ENCODE measurements at places on chromosomes 3 and 15.

GRCh38 chr3:90253131-90253530, 1145.7 kb downstream of the EPHA3 start:
- no peak for DNase-seq

GRCh38 chr15:73732930-73733329, 20.2 kb downstream of the INSYN1 start:
- no peak for DNase-seq

DNA sequence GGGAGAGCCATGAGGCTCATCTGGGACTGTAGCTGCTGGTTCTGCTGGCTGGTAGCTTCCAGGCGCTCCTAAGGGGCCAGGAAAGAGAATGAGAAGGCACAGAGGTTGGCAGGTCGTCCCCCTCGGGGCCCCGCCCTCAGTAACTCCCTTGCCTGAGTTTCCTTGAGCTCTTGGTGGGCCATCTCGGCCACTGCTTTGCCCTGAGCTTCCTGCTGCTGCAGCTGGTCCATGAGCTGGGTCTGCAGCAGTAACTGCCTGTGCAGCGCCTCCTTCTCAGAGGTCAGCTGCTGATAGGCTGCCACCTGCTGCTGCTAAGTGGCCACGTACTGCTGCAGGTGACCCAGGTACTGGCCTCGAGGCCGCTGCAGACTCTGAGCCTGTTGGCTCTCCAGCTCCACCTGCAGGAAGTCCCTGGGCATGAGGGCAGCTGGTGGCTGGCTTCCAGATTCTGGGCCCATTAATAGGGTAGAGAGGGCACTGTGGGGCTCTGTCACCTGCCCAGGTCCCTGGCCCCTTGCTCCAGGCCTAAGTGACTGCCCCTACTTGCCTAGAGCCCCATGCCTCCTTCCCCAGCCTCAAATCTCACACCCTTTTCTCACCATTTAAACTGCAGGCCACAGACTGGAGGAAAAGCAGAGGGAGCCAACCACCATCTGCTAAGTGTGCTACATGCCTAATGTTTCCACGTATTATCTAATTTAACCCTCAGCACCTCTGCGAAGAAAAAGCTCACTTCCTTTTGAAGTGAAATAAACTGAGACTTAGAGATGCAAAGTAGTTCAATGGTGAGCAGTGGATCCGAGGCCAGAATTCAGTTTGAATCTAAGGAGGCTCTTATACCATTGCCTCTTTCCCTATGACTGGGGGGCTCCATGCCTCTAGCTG, 10.8 kb upstream of the VPS33B start:
- DNase-seq = no peak

- DNase-seq = no peak
Measured at GRCh38 chr15:101391431-101391830, 96.4 kb upstream of the SNRPA1 start.

- no peak for DNase-seq
Measured at GRCh38 chr3:143755978-143756377, 92.3 kb downstream of the SLC9A9 start.

DNA sequence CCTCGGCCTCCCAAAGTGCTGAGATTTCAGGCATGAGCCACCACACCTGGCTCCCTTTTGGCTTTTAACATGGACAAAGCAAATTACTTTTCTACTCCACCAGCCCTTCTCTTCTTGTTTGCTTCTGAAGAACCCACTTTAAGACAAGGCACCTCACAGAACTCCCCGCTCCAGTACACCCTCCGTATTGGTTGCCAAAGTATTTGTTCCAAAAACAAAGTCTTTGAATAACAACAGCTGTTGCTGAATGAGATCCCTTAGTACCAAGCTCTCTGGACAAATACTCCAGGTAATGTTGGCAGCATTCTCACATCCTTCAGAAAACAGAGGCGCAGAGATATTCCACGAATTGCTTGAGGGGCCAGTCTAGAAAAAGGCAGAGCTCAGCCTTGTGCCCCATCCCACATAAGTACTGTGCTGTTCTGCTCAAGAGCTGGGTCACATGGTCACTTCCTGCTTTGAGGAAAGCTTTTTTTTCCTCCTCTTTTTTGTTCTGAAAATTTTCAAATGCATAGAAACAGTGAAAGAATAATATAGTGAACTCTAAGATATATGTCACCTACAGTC, 7.3 kb upstream of the CHCHD6 start:
- DNase-seq = no peak

DNA sequence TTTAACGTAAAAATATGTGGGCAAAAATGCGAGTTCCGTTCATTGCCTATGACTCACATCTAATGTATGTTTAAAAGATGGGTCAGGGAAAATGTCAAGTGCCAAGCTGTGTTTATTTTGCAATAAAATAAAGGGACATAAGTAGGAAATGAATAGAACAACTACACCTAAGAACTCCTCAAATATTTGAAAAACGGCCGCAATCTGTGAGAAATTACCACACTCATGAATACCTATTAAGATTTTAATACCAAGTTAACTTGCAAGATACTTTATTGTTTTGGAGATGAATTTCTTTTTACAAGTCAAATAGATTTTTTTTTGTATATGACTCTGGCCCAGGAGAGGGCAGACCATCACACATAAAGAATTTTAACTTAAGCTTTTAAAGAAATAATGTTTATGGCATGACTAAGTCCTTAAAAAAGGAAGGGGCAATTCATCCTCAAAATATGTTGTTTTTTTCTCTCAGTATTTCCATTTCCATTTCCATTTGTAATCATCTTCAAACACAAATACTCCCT, 152.7 kb downstream of the SUCNR1 start:
- peak; percentile 75 for DNase-seq

GRCh38 chr15:52005748-52006701, 13.0 kb upstream of the MAPK6 start:
- no peak for DNase-seq

GRCh38 chr3:116000311-116000710, 377.0 kb downstream of the GAP43 start:
- peak; percentile 84 for DNase-seq

DNA sequence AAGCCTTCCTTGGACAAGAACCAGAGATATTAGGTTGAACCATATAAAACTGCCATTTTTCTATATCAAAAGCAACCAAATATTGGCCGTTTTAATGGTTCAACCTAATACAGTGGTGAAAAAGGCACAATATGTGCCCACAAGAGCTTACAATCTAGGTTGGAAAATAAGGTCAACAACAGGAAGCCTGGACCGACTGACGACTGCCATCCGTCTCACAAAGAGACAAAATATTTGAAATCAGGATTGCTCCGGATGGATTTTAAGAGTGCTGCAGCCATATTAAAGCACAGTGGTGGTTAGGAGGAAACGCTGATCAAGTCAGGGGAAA, 1.4 kb downstream of the AHSG start:
- DNase-seq = no peak

DNA sequence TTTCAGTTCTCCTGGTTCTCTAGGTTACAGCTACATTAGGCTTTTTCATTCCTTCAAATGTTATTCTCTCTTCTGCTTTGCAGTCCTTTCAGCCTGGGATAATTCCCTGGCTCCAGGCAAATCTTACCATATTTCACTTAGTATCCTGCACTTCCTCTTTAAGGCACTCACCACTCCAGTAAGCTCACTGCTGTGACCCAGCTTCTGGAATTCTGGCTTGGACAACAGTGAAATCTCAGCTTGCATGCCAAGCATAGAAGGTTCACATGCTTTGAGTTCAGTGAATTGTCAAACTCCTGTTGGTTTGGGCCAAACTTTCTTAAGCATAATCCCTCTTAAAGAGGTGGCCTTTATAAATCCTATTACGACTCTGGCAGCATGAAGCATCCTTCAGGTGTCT, 69.4 kb downstream of the SCN10A start:
- DNase-seq = no peak

DNA sequence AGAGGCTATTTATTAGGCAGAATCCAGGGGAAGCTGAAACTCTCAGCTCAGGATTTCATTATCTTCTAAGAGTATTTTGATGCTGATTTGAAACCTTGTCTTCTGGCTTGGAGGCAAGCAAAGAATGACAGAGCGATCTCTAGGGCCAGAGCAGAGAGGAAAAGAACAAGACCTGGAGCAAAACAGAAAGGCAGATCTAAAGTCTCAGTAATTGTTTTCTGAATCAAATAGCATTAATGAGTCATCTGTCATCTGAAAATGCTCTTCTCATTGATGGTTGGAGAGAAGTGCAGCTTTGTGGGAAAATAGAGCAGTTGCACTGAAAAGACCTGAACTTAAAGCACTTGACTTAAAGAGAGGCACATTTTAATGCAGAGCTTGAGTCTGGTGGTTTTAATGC, 385.9 kb downstream of the RAP2B start:
- no peak for DNase-seq

- DNase-seq = no peak
Measured at GRCh38 chr3:185351396-185351795, 11.5 kb upstream of the MAP3K13 start.

GRCh38 chr3:177470197-177470941, 273.1 kb upstream of the TBL1XR1 start:
- DNase-seq = no peak

DNA sequence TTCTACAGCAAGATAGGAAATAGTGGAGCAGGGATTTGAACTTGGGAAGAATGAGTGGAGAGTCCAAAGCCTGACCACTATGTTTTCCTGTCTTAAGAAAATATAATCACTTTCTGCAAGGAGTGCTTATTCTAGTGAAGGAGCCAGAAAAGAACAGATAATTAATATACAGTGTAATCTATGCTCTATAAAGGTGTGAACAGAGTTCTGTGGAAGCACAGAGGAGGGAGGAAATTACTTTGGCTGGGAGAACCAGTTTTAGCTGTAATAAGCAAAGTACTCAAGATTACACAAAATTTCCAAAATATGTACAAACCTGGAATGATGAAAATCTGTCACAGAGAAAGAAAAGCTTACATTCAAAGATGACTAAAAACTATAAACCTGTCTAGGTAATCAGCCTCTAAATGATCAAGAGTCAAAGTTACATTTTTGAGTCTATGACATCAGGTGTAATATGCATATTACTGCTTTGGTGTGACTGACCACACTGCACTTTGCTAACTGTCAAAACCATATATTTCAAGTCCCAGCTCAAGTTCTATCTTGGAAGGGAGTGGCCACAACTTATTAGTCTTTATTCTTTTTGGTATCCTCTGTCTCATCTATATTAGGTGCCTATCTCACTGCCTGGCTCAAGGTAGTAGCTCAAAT, 40.7 kb upstream of the MB21D2 start:
- DNase-seq = no peak

DNA sequence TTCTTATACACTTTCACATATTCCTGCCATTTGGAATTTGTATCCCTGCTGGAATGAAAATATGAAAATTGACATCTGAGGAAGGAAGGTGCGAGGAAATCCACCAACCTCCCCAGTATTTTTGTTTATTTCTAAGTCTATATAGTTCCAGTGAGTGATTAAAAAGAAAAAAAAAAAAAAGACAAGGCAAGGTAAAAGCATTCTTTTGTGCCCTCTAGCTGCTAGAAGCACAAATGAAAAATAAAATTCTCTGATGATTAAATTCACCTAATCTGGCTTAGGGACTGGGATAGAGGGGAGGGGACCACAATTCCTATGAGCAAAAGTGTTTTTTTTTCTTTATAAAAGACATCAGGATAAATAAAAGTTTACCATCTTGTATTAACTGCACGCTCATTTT, 370.9 kb downstream of the NR2F2 start:
- no peak for DNase-seq

DNA sequence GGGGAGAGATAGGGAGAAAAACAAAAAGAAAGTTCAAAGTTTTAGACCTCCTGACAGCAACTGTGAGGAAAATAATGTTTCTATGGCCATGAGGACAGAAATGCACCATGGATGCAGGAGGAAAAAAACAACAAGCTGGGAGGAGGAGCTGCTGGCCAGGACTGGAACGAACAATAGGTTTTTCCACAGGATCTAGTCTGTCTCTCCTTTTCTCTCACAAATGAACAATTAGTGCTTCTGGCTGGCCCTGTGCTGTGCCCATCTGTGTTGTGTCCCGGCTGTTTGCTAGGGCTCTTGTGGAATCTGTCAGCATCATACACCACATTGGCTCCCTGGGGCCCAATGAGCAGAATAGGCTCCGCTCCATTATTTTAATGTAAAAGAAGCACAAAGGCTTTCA, 15.2 kb downstream of the GK5 start:
- no peak for DNase-seq

DNA sequence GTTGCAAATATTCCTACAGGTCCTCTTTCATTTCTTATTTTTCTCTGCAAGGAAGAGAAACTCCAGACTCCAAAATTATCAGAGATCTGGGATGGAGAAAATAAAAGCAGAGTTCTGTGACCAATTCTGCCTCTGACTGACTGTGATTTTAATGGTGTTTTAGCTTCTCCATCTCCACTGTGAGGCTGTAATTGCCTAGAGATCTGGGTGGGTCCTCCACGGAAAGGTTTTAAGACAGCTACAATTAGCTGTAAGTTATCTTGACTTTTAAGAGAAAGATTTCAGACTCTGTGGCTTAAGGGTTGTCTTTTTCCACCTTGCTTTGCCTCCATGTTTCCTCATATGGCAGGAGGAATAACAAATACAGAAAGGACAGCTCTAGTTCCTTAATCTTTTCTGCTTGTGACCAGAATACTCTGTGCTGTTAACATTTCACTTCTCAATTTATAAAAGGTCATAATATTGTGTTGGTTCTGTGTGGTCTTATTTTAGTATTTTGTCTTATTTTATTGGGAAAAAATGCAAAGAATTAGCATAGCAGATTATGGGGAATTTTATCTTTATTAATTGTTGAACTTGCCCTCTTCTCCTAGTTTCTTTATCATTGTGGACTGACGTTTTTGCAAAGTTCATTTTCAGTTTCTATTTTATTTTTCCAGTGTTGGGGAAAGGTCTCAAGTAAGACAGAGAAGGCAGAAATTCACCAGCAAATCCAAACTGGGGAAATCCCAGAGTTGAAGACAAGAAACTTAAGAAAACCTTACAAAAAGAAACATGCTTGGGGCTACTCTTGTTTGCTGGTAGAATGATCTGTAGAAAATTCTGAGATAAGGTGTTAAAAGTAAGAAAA, 157.9 kb downstream of the RAP2B start:
- DNase-seq = no peak

GRCh38 chr15:87477737-87478686, 778.5 kb downstream of the NTRK3 start:
- DNase-seq = peak; percentile 46

DNA sequence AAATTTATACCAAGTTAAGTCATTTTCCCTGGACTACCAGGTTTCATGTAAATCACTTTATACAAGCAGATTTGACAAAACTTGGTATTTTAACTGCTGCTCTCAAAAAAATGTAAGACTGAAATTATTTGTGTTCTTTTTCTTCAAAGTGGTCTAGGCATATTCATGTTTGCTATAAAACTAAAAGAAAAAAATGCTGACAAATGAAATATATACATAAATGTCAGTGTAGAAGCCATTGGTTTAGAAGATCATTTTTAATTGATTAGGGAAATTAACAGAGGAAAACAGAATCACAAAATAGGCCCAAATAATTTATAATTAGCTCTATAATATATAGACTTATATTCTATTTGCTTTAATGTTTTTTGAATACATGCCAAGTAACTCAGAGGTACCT, 523.2 kb downstream of the RBMS3 start:
- no peak for DNase-seq
